ENCODE measurements at places on chromosomes 1 and 21. TPM values are rescaled to one million over a fixed set of nuclear protein-coding genes. Genes with fewer than 3 reads are reported as not detected.

DNA sequence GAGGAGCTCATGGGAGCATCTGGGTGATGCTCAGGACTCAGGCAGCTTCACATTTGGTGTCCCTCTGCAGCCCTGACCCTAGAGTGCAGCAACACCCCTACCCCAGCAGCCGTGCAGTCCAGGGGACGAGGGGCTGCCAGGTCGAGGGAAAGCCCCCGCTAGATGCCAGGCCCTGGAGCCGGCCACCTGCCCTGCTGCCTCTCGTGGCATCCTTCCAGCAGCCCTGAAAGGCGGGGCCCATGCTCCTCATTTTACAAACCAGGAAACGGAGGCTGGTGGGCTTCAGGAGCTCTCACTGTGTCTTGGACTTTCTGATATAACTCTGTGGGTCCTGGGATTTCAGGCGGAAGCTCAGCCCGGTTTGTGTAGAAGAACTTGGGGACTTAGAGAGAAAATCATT lies 120.5 kb upstream of the WNT4 start:
- DNase-seq, result no peak

- DNase-seq, result no peak
These were observed 72.9 kb downstream of the UBE2T start for GRCh38 chr1:202268817-202269216.

ZFP69B gene
- total RNA-seq, result 8.5 TPM

GRCh38 chr1:18923756-18924211 lies 21.4 kb upstream of the ALDH4A1 start:
- no peak for DNase-seq

- DNase-seq, result no peak
These were observed 18.4 kb upstream of the SIPA1L2 start for GRCh38 chr1:232648316-232648715.

DNA sequence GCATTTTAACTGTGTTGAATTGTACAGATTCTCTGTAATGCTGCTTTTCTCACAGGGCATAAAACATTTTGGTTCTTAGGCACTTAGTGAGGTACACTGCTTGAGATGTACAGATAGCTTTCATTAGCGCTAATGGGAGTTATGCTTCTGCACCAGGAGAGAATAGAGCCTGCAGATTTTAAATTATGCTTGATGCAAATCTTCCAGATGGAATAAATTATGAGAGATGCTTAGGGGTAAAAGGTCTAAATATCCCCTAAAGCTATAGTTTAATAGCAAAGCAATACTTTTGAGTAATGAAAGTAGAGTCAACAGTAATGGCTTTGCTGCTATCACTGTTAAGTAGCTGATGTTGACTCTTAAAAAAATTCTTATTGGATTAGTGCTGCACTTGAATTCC lies 248.9 kb downstream of the S1PR1 start:
- no peak for DNase-seq

GRCh38 chr1:22572818-22573217 lies 9.5 kb downstream of the EPHA8 start:
- DNase-seq, result no peak

MMP23B gene
- total RNA-seq, result 35.2 TPM

LCE1A gene
- not detected for total RNA-seq

GRCh38 chr1:2044510-2045319 lies 5.5 kb upstream of the PRKCZ start:
- DNase-seq, result peak; percentile 17

DNA sequence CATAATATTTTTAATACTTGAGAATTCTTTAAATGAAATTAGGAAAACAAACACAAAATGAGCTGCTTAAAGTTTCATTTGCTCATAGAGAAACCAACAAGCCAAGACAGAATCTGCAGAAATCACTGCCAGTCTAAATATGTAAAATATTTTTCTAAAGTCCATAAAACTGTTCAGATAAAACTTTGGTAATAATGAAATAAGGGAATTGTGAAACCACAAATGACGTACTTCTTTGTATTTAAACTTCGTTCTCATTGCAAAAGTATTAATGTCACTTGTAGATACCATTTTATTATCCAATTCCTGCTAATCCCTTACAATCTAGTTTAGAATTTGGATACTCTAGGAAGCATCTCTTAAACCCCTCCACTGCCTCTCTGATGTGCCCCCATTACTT lies 234.5 kb upstream of the NEGR1 start:
- peak; percentile 67 for DNase-seq

- DNase-seq, result peak; percentile 68
These were observed 2.2 kb downstream of the ATP1A2 start for GRCh38 chr1:160117709-160118183.

DNA sequence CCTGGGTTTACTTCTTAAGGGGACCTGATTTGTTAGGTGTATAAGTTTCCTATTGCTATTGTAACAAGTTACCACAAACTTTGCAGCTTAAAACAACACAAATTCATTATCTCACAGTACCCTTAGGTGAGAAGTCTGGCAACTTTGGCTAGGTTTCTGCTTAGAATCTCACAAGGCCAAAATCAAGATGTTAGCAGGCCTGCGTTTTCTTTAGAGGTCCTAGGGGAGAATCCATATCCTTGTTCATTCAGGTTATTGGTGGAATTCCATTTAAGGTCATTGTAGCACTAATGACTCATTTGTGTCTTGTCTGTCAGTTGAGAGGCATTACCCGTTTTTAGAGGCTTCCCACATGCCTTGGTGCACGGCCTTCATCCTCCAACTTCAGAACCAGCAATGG lies 8.2 kb upstream of the SH2D1B start:
- no peak for DNase-seq

GRCh38 chr1:9435854-9436640 lies 103.2 kb upstream of the SLC25A33 start:
- no peak for DNase-seq

Data from fibroblast of the aortic adventitia (primary cell).